Right kidney (tissue), 9 donors: ENCODE measurements at places on chromosomes 1 and 21.
A peak's percentile ranks its signal among the peaks of the same experiment; 100 is the strongest.

DNA sequence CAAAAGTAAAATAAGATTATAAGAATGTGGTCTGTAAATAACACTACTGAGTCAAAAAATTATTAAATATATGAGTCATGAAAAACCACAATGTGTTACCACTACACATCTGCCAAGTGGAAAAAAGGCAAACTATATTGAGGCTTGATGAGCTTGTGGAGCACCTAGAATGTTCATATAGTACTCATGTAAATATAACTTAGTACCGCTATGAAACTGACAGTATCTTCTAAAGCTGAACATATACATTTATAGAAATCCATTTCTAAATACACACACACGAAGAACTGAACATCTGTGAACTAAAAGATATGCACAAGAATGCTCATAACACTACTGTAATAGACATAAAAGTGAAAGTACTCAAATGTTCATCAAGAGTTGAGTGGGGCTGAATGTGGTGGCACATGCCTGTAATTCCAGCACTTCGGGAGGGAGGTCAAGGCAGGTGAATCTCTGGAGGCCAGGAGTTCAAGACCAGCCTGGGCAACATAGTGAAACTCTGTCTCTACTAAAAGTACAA, 18.5 kb upstream of the GBP3 start:
- no peak for DNase-seq

- no peak for DNase-seq
Observed at GRCh38 chr1:67200755-67201154, 34.5 kb downstream of the IL23R start.

DNA sequence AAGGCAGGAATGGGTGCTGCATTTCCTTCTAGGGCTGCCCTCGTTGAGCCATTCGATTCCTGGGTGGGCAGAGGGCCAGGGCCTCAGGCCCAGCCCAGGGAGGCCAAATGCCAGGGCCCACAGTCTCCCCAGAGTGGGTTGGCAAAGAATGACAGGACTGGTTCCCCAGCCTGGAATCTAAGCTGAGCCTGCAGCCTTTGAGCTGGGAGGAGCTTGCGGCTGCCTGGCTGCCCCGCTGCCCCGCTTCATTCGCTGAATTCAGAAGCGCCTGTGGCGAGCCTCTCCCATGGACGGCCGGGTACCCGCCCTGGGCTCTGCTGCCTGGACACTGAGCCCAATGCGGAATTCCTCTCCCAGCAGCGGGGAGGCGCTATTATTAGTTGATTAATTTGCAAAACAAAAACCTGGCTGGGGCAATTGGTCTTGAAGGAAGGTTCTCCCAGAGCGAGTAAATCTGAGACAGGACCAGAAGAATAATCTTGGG, 32.3 kb upstream of the TARDBP start:
- peak; percentile 45 for DNase-seq

GRCh38 chr1:27527223-27527889, 37.4 kb upstream of the WASF2 start:
- peak; percentile 79 for DNase-seq

DNA sequence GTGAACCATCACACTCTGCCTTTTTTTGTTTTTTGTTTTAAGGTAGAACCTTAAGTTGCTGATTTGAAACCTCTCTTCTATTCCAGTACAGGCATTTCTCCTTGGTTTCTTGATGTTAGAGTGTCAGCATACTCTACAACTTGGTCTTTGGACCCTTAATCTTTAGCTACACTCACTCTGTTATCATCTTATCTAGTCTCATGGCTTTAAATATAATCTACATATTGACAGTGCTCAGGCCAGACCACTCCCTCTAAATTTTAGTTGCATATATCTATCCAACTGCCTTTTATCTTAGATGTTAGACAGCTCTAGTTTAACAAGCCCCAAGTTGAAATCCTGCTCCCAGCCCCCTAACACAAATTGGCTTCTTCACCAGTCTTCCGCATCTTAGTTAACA, 22.1 kb downstream of the NME7 start:
- no peak for DNase-seq

DNA sequence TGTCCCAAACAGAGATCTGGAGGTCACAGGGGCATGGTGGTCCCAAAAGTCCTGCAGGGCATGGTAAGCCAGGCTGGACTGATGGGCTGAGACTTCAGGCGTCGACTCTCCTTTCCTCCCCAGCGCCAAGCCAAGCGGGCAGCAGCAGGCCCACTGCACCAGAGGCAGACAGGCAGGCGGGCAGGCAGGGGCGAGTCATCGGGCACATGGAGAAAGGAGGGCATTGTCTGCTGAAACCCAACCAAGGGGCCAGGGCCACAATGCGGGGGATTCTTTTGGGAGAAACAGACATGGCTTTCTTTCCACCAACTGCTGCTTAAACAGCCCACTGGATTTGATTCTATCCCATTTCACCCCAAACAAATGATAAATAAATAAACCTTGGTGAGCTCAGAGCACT, 46.2 kb downstream of the TRABD2B start:
- DNase-seq, result no peak

GRCh38 chr1:50419192-50419906, 3.9 kb downstream of the DMRTA2 start:
- DNase-seq, result peak; percentile 61

GRCh38 chr21:43903451-43904091, 38.5 kb downstream of the AGPAT3 start:
- no peak for DNase-seq

DNA sequence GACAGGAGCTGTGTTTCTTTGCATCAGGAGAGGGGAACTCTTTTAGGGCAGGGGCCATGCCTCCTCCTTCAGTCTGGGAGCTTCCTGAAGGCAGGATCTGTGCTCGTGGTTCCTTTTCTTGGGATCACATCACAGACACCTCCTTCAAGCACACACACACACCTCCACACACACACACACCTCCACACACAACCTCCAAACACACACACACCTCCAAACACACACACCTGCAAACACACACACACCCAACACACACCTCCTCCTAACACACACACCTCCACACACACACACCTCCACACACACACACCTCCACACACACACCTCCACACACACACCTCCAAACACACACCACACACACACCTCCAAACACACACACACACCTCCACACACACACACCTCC, 10.5 kb downstream of the LGR6 start:
- no peak for DNase-seq

DNA sequence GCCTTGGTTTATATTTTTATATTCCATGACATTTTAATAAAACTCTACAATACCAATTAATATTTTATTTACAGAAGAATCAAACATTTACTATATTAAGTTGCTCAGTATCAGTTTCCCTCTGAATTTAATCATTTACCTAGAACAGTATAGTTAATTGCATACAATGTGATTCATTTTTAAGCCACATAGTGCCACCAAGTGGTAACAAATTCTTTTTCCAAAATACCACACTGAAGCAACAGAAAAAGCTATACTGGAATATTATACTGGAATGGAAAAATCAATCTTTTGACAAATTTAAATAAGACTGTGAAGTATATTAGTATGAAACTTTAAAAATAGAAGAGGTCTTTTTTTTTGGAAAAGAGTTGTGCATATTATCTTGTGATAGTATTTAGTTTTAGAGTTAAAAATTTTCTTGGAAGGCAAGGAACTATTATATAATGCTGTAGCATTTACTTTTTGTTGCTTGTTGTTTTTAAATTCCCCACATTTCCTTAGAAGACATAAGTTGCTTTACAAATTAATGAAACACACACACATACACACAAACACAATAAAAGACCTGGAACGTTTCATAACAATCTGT, 57.3 kb downstream of the ZNF644 start:
- DNase-seq, result no peak

DNA sequence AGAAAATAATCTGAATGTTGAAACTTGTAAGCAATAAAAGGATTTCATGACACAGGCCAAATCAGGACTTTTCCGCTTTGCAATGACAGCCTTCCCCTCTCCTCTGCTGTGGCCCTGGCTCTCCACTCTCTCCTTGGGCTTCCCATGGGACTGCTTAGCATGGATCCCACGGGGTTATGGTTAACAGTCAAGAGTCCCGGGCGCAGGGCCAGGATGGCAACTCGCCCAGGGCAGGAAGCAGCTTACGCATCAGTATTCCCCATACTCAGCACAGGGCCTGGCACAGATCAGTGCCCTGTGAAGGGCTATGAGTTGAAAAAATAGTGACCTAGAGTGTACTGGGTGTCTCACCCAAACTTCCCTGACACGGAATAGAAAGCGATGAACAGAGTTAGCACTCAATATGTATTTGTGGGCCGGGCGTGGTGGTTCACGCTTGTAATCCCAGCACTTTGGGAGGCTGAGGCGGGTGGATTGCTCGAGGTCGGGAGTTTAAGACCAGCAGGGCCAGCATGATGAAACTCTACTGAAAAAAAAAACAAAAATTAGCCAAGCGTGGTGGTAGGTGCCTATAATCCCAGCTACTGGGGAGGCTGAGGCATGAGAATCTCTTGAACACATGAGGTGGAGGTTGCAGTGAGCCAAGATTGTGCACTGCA, 29.1 kb upstream of the GRHL3 start:
- no peak for DNase-seq

- no peak for DNase-seq
Observed at GRCh38 chr1:226498640-226499008, 49.9 kb upstream of the STUM start.

DNA sequence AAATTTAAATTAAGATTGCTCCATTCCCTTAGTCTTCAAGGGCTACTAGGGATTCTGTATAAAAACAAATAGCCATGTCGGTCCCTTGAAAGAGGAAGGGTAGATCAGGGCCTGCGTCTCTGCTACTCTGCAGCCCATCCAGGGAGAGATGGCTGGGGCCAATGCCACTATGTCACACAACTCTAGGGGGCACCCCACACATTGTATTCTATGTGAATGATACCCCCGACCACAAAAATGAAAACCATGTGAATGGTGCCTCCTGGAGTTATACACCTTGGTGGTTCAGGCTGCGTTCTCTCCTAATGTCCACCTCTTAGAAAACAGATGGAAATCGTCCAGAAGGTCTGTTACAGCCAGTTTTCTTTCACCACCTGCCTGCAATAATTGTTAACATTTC, 18.0 kb downstream of the PIK3C2B start:
- DNase-seq, result no peak

- DNase-seq, result no peak
Observed at GRCh38 chr1:63671514-63671913, 78.3 kb downstream of the PGM1 start.

- no peak for DNase-seq
Observed at GRCh38 chr1:152495066-152495675, 15.4 kb upstream of the LCE5A start.

- DNase-seq, result no peak
Observed at GRCh38 chr1:245656189-245656717, 501.5 kb downstream of the KIF26B start.

DNA sequence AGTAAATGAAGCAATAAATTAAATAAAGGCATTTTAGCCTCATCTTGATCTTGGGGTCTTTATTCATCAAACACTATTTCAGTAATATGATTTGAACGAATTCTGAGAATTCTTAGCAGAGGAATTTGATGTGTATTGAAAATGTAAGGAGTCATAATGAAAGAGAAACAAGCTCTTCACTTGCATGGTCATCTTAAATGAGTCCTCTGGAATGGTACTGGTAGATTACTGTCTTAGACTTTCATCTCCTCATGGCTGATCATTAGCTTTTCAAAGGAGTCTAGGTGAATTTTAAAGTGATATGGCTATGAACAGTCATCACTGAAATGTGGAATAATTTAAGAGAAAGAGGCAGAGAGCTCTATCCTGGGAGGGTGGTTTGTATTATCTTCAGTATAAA, 30.0 kb downstream of the PRRC2C start:
- no peak for DNase-seq

DNA sequence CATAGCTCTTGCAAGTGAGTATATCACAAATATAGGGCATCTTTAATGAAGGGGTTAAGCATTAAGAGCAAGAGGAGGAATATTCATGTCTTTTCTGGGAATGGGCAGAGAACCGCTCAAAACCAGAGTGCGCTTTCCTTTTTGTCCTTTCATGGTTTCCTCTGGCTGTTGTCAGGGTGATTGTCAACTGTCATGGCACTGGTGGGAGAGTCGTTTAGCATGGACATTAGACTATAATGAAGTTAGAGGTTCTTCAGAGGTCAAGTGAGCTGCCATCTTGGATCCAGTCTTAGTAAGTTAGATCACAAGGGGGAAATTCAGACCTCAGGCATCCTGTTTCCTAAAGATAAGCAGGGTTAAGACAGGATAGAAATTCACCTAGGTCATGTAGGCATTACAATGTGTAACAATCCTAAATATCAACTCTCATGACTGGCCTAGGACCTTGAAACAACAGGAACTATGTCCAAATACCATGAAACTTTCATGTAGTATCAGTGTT, 12.1 kb upstream of the COA6 start:
- DNase-seq, result no peak

DNA sequence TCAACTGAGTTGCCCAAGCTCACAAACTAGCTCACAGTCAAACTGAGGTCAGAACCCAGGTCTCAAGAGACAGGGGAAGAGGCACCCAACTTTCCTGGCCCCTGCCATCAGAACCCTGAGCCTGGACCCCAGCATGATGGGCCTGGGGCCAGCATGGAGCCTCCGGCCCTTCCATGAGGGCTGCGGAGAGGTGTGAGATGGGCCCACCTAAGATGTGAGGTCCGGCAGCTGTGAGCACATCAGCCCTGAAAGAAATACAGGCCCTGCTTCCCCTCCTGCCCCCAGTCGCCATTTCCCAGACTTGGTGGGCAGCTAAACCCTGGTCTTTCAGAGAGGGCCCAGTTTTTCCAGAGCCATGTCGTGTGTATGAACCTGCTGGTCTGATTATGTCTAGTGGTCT, 30.6 kb downstream of the QSOX1 start:
- no peak for DNase-seq

DNA sequence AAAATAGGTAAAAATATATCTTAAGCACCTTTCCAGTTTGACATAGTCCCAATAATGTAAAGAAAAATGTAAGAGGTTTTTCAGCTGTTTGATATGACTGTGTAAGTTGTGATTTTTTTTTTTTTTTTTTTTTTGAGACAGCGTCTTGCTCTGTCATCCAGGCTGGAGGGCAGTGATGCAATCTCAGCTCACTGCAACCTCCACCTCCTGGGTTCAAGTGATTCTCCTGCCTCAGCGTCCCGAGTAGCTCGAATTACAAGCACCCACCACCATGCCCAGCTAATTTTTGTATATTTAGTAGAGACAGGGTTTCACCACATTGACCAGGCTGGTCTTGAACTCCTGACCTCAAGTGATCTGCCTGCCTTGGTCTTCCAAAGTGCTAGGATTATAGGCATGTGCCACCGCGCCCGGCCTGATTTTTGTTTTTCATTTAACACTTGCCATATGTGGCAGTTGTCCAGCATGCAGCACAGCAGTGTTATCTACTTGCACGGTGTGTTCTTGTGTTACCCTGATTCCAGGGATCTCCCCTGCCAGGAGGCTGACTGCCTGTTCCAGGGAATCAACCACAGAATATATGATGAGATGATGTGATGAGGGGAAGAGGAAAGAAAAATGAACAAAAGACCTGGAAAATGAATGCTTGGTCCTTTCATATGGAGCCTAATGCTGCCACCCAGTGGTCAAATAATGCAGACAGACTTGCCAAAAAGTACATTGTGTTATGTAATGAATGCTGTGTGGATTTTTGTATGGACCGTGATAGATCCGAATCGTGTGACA, 79.0 kb downstream of the RAVER2 start:
- peak; percentile 51 for DNase-seq
